ENCODE measurements at places on chromosomes 6 and 20.

- DNase-seq = no peak
Observed at GRCh38 chr6:71123051-71123450, 165.6 kb upstream of the OGFRL1 start.

GRCh38 chr20:48797275-48797825, 30.4 kb downstream of the PREX1 start:
- no peak for DNase-seq

GRCh38 chr20:52372169-52372568, 180.6 kb upstream of the ZFP64 start:
- no peak for DNase-seq

GRCh38 chr6:28443112-28443773, at the start of gene ZSCAN23:
TSS of gene ZSCAN23 (minus strand) at chr6:28443491. CDS start at chr6:28436266, 7,225 bp downstream.
- DNase-seq = peak; percentile 96

- DNase-seq = peak; percentile 35
Observed at GRCh38 chr20:3654326-3655130, 8.7 kb downstream of the GFRA4 start.

DNA sequence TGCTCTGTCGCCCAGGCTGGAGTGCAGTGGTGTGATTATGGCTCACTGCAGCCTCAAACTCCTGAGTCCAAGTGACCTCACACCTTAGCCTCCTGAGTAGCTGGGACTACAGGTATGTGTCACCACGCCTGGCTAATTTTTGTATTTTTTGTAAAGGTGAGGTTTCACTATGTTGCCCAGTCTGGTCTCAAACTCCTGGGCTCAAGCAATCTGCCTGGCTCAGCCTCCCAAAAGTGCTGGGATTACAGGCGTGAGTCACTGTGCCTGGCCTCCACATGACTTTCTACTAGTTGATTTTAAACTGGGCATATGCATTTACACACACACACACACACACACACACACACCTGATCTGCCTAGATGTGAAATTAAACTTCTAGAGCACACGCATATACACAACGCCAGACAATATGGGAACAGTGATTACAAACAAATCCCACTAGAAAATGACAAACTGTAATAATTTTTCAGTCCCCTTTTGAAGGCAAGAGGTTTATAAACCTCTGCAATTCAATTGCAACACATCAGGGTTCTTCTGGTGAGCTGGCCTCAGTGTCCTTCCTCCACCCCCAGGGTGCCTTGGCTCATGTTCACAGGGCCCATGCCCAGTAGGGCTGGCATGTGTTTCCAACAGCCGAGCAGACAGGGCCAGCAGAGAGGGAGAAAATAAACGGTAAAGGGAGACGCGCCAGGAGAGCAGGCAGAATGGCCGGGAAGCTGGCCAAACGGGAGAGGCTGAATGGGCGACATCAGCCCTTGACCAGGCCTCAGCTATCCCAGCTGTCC, 31.2 kb downstream of the PARD6B start:
- peak; percentile 1 for DNase-seq

- DNase-seq = no peak
Observed at GRCh38 chr6:147099974-147100373, 104.2 kb upstream of the STXBP5 start.

DNA sequence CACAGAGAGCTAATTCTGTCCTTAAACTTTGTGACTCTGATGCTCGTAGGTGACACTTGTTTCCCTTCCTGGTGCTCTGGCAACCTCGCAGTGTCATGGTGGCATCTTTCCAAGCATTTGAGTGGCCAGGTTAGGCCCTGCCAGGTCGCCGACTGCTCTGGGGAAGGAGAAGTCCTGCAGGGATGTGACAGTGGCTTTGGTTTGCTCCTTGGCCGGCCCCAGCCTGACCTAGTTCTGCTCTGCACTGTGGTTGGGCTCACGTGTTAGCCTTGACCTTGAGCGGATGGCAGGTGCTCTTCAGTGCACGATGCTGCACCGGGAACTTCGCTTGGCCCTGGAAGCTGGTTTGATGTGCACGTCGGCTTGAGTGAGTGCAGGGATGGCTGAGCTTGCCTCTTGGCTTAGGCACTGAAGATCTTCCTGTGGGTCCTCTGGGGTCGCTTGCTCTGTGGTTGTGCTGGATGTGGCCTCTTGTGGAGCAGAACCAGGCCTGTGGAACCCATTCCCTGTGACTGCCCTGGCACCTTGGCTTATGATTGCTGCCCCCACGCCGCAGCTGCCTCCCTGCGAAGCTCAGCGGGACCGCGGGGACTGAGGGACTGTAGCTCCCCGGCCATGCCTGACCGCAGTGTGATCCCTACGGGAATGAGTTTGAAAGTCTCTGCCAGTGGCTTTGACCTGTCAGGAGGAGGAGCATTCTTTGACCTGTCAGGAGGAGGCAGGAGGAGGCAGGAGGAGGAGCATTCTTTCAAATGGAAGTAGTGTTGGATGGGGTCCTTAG, 8.7 kb downstream of the OSBPL2 start:
- no peak for DNase-seq

DNA sequence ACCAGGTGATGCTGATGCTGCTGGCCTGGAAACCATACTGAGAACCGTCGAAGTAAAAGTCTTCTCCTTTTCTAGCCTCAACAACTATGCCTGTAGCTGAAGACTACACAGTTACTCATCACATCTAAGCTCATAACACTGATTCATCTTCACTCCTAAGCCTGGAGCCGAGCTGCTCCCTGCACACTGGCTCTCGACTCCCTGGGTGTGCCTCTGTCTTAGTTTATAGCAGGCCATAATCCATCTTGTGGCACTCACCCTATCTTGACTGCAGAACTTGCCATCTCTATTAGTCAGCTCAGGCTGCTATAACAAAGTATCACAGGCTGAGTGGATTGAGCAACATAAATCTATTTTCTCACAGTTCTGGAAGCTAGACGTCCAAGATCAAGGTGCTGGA, 191.0 kb downstream of the UNC5CL start:
- no peak for DNase-seq

GRCh38 chr6:7292596-7293255, 20.3 kb downstream of the SSR1 start:
- no peak for DNase-seq

- DNase-seq = no peak
Observed at GRCh38 chr20:24912397-24913075, 36.5 kb upstream of the CST7 start.

DNA sequence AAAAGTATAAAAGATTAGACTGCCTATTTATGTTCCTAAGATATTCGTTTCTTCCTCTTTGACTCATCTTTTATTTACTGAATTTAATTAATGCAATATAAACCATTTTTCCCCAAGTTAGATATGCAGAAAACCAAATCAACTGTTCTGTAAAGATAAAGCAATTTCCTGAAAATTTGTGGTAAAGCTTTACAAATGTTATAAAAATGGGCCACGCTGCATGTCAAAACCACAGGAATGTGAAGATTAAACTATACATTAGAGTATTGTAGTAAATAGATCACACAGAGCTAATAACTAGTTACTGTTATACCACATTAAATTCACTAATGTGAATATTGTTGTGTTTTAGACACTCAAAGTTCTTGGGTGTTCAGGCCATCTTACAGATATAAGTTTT, 83.4 kb downstream of the OPN5 start:
- DNase-seq = no peak

DNA sequence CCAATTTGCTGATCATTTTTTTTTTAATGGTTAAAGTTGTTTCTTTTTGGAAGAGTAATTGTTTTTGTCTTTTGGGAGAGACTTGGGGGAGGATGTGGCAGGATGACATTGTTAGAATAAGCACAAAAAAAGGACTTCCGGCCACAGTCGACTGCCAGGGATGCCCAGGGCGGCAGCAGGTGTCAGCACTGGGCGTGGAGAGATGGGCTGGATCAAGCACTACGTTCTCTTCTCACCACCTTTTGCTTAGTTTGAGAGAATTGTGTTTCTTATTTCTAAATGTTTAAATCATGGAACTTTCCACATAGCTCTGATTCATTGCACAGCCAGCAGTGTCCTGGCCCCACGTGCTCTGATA, 104.6 kb upstream of the FRMD1 start:
- DNase-seq = no peak

DNA sequence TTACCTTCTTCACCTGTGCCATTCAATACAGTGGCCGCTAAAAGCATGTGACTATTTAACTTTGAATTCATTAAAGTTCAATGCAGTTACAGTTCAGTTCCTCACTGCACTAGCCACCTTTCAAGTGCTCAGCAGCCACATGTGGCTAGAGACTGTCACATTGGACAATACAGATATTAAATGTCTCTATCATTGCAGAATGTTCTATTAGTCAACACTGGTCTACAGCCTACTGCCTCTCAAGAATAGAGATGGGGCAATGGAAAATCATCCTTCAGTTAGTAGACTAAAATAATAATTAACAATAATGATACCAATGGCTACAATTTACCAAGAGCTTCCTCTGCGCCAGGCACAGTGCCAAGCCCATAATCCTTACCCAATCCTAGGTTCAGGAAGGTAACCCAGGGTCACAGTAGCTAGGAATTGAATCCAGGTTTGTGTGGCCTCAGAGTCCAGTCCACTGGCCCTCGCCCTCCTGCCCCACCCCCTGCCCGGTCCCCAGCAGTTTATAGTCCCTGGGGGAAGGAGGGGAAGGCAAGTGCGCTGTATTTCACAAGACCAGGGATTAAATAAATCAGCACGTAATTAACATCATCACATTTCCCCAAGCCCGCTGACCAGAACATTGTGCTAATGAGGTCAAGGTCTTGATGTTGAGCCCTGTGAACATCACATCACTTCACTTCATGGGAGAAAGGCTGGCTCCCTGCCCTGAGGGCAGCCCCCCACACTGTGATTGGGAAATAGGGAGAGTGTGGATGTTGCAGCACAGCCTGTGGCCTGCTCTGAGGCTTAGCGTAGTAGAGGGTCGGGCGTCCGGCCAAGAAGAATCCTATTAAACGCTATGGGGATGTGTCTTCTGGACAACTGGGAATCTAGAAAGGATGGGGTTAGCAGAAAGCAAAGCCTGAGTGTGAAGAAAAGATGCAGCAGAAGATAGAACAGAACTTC, 147.2 kb downstream of the VEGFA start:
- DNase-seq = peak; percentile 78

DNA sequence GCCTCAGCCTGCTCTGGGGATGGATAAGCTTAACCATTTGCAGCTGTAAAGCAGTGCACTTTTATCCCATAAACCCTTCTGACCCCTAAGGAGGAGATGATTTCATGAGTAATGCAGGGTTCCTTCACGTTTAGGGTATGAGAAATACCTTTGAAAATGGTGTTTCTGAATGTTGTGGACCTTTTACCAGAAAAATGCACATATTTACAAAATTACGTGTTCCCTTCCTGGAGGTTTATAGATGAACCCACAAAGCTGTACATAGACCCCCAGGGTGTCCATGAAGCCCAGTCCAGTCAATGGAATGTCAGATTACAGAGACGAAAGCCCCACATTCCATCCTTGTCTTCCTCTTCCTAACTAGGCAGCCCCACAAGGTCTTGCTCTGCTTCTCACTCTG, 78.6 kb upstream of the INSM1 start:
- DNase-seq = no peak

DNA sequence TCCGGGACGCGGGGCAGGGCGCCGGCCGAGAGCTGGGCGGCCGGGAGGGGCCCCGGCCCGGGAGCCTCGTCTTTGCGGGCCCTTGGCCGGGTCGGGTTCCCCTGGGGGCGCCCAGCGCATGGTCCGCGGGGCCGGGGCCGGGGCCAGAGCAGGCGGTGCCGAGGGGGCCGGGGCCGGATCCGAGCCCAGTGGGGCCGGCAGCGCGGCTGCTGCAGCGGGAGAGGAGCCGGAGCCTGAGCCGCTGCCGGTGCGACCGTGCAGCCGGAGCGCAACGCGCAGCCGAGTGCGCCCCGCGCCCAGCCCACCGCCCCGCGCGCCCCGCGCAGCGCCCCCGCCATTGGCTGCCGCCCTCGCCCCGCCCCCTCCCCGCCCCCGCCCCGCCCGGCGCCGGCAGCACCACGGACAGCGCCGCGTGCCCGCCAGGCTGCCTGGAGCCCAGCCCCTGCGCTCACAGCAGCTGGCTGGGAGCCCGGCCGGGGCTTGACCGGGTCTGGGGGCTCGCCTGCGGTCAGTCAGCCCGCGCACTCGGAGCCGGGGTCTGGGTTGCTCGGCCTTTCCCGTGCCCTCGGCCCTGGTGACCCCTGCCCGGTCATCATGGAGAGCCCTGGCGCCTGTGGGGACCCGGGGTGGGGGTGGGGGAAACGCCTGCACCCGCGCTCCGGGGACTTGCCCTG, at the start of gene HRH3:
HRH3 (minus strand) TSS at position 287 of the 674 bp plus-strand sequence. CDS start 308 bp downstream, outside the sequence.
- peak; percentile 69 for DNase-seq

DNA sequence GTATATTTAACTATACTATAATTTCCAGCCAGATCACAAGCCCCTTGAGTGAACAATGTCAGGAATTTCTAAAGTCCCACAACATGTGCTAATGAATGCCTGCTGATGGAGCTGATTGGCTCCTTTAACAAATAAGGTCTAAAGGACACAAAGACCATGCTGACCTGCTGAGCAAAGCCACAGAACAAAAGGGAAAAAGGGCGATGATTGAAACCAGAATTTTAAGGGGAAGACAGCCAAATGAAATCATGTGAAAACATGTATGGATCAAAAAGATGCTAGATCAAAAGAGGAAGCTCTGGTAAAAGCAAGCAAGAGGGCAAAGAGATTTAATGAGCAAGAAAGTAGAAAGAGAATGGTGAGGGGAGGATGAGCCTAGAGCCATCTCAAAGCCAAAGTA, 105.6 kb downstream of the DCDC2 start:
- DNase-seq = no peak

DNA sequence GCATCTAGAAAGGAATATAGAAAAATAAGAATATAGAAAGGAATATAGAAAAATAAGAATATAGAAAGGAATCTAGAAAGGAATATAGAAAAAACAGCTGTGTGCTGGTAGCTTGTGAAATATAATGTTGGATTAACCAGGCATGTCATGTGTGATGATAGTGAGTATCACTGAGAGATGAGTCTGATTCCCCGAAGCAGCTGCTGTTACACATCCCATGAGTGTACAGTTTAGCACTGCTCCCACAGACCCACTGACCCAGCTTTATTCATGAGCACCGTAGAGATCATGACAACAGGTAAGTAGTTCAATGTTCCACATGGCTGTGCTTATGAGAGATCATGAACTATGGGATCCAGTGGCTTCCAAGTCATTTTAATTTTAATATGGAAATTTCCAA, 64.8 kb downstream of the SLC22A3 start:
- no peak for DNase-seq

GRCh38 chr6:642805-643204, 14.1 kb downstream of the HUS1B start:
- no peak for DNase-seq

- no peak for DNase-seq
Observed at GRCh38 chr6:107690643-107691061, 133.5 kb downstream of the SCML4 start.

DNA sequence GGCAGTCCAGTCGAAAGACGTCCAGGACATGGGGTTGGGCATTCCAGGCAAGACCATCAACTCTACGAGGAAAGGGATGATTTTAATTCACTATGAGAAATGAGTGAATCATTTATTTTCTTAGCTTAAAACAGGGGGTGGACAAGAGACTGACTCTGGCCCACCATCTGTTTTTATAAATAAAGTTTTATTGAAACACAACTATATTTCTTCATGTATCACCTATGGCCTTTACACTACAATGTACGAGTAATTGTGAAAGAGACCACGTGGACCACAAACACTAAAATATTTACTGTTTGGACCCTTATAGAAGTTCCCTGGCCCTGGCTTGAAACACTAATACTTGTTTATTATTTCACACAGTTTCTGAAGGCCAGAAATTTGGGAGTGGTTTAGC, 15.6 kb upstream of the RSPO4 start:
- DNase-seq = no peak

GRCh38 chr6:157235600-157236039, 87.7 kb downstream of the TMEM242 start:
- DNase-seq = no peak

GRCh38 chr6:116990679-116991078, 113.6 kb downstream of the RFX6 start:
- no peak for DNase-seq

All from NCI-H69 (cell line).